ENCODE measurements at places on chromosomes 13 and 19. TPM values are rescaled to one million over a fixed set of nuclear protein-coding genes. Genes with fewer than 3 reads are reported as not detected.

Gene BCL3
- 37.9 TPM for total RNA-seq

Gene CERS4
- 26.0 TPM for total RNA-seq

Gene ZNF552
- total RNA-seq: 7.1 TPM

Gene IFNL1
- total RNA-seq: not detected

Gene MAST1
- 28.9 TPM for total RNA-seq

All from HCT116 (cell line).